ENCODE measurements at places on chromosomes 1 and 21.
A peak's percentile ranks its signal among the peaks of the same experiment; 100 is the strongest.

DNA sequence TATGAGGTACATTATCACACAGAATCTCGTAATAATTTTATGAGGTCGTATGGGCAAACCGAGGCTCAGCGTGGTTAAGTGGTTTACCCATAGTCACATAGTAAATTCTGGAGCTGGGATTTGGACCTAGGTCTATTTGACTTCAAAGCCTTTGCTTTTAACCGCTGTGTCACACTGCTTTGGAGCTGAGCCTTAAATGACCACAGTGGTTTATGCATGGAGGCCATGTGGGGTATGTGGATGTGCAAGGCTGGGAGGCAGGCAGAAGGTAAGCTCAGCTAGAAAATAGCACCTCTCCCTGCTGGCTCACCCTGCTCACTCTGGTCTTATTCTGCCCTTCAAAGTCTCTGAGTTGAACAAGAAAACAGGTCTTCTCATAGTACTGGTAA is 269.5 kb downstream of the TRABD2B start:
- DNase-seq, result no peak

- DNase-seq, result no peak
These were observed 163.9 kb downstream of the ST6GALNAC5 start for GRCh38 chr1:77031106-77031662.

- DNase-seq, result peak; percentile 91
These were observed 119.8 kb downstream of the SIK1 start for GRCh38 chr21:43306911-43307676.

GRCh38 chr1:210288116-210288515 is 40.6 kb upstream of the HHAT start:
- no peak for DNase-seq

- no peak for DNase-seq
These were observed 5.9 kb downstream of the PHLDA3 start for GRCh38 chr1:201463071-201463552.

GRCh38 chr1:94490556-94490955 is 51.0 kb downstream of the F3 start:
- no peak for DNase-seq

- no peak for DNase-seq
These were observed 43.5 kb upstream of the MCOLN3 start for GRCh38 chr1:85091671-85092280.

DNA sequence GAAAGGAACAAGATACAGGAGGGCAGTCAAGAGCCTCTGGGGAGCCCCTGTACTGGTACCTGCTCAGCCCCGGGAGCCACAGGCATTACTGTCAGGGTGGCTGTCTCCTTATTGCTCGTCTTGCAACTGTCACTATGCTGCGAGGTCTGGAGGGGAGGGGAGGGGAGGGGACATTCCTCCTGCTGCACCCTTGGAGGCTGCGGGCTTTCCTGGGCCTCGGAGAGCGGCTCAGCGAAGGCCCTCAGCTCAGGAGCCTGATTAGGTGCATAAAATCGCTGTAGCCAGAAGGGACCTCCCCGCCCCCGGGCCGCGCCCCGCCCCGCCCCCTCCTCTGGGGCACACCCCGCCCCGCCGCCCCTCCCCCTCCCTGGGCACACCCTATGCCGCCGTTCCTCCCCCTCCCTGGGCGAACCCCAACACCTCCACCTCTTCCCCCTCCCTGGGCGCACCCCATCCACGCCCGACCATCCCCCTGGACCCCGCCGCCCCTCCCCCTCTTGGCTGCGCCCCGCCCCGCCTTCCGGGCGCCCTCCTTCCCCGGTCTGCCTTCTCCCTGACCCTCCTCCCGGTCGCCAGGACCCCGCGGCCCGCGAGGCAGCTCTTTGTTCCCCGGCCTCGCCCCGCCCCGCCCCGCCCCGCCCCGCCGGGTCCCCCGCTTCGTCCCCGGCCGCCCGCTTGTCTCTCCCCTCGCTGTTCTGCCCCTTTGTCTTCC is 35.5 kb downstream of the CACHD1 start:
- DNase-seq, result peak; percentile 27

DNA sequence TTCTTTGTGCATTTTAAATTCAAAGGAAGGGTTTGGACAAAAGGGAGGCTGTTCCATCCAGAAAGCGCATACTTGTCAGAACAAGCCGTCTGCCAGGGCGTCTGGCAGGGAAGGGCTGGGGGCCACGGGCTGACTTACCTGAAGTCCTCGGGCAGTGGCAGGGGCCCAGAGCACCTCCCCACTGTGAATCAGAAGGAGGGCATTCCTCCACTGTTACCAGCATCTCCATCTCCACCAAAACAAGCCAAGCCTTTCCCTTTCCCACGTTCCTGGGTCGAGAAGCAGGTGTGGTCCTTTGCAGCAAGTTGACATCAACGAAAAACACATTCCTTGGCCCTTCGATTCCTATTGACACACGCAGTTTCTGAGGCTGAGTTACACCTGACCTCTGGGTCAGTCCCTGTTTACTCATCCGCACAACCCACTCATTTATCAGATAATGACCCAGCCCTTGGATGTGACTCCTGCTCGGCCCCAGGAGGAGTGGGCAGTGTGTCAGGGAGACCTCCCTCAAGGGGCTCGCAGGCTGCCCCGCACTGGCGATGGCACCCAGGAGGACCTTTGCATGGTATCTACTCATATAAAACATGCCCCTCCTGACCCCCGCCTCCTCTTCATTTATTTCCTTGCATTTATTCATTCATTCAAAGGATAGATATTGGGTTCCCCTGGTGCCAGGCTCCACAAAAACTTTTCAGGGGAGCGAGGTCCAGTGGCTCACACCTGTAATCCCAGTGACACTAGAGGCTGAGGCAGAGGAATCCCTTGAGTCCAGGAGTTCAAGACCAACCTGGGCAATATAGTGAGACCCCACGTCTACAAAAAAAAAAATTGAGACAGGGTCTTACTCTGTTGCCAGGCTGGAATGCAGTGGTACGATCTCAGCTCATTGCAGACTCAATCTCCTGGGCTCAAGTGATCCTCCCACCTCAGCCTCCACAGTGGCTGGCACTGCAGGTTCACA is 60.2 kb downstream of the TOMM20 start:
- DNase-seq, result no peak

GRCh38 chr21:27690426-27690825 is 723.5 kb upstream of the ADAMTS5 start:
- no peak for DNase-seq

DNA sequence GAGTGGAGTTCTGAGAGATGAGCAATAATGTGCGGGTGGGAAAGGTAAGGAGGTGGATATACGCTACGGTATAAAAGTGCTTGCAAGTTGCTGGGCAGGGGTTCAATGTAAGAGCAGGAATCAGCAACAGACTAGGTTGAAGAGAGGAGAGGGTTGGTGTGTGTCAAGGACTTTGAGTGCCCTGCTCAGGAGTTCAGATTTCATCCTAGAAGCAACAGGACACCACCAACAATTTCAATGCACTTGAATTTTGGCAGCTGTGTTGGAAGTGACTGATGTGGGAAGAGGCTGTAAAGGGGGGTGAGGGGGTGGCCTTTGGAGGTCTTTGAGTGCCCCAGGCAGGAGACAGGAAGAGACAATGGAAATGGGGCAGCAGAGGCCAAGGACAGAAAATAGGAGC is 57.3 kb downstream of the RHOU start:
- DNase-seq, result no peak

- DNase-seq, result no peak
These were observed 54.4 kb downstream of the KCNAB2 start for GRCh38 chr1:6099787-6100765.

All from MM.1S (cell line).